ENCODE measurements at places on chromosomes 2 and 18.

DNA sequence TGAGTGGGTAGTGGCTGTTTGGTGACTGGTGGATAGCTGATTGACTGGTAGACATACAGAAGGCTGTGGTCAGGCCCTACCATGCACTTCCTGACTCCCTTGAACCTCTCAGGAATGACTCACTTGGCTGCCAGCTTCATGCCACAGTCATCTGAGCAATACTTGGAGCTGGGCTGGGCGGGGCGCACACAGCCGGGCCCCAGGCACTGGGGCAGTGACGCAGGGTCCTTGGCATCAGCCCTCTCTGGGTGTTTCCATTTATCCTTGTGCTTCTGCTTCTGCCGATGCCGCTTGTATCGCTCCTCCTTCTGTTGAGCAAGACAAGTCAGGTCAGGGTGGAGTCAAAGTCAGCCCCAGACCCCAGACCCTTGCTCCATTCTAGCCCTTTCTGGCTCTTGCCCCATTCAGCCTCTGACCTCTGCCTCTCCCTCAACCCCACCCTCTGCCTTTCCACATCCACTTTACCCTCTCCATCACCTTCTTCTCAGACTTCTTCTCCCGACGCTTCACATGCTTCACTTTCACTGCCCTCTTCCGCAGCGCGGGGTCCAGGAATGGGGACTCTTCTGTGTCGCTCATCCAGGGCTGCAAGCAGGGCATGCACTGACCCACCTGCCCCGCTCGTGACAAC lies 3.0 kb upstream of the MBD1 start:
- DNase-seq: no peak

DNA sequence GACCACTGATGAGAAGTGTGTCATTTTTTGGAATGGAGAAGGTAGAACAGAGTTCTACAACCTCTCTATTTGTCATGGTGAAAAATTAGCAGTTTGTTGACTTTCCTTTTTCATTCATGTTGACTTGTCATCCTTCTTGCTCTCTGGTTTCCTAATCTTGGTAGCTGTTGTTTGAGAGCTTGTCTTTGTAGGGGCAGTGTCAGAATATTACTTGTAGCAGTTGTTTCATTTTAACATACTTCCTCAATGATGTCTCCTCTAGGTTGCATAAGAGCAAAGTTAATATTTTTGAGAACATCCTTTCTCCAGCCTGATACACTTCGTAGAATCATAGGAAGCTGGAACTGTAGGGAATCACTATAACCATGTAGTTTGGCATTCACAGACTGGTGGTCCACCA lies 368.2 kb upstream of the FANCL start:
- DNase-seq: no peak

GRCh38 chr18:36758623-36759022 lies 70.2 kb downstream of the TPGS2 start:
- DNase-seq: no peak

DNA sequence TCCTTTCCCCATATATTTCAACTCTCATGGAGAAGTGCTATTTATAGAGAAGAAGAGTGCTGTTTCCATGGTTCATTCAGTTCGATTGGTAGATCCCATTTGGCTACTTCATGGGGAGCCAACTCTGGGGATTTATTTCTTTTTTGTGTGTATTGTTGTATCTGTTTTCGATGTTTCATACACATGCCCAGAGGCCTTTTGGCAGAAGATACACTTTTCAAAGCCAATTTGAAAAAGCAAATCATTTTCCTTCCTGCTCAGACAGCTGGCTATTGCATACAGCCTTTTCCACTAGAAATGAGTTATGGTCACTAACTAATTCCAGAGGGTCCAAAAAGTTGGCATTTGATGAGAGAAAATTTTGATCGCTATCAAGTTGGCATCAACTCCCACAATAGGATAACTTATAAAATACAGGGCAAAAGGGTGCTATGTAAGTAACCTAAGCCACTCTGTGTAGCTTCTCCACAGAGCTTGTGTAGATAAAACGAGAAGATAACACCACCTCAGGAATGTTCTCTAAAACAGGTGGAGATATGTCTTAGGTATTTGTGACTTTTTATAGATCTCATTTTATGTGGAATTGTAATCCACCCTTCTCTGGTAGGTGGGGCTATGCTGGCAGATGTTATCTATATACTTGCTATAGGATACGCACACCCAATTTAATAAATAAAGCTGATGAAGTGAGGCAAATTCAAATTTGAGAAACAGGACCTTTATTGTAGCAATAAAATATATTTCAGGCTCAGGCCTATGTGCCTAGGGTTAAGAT lies 798.5 kb downstream of the SATB2 start:
- DNase-seq: no peak

- DNase-seq: no peak
Observed at GRCh38 chr18:74400813-74401212, 56.3 kb downstream of the DIPK1C start.

- no peak for DNase-seq
Observed at GRCh38 chr2:202700075-202700901, 65.5 kb downstream of the FAM117B start.

DNA sequence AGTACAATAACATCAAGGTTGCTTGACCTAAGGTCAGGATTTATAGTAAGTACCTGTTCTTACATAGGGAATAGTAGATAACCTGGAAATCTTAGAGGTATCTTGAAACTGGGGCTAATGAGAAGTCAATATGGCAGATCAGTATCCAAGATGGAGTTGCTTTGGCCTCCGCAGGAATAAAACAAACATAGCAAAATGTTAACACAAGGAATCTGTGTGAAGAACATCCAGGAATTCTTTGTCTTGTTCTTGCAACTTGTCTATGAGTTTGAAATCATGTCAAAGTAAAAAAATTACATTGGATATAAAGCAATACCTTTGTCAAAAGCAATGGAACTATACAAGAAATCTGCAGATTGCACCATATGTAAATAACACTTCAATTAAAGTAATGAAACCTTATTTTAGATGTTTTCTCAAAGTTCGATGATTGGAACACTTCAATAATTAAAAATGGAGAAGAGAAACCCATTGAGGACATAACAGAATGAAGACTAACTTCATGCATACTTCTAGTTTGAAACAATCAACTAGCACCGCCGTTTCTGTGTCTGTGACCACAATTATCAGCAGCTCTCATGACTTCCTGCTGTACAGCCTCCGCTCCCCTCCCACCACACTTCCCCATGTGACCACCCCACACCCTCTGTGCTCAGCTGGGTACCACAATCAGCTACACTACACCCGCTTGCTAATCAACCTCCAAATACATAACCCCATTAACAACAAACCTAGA lies 27.6 kb downstream of the C2orf76 start:
- peak; percentile 56 for DNase-seq

DNA sequence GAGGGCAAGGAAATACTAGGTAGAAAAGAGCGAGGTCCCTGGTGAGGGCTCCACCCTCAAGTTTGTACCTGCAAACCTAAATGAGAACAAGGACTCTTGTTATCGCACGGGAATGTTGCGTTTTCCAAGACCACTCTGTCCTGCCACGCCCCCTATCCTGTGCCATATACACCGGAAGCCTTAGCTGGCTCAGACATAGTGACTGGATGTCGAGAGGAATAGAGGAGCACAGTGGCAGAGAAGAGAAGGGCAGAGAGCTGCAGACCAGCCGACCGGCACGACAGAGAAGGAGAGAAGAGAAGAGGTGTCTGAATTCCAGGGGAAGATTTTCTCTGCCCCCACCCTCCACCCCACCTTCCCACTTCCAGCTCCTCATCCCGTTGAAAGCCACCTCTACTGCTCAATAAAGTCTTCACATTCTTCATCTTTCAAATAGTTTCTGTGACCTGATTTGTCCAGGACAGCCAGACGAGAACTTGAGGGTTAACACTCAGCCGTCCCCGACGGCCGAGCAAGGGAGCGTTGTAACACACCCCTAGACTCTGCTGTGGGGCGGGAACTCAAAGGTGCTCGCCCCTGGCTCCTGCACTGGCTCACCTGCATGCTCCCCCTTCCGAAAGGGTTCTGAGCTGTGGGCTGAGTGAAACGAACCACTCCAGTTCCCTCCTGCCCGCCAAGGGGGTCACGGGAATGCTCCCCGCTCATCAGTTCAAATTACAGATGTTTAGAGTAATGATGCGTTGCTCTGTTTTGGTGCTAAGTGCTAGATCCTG lies 24.9 kb upstream of the COL3A1 start:
- DNase-seq: no peak

DNA sequence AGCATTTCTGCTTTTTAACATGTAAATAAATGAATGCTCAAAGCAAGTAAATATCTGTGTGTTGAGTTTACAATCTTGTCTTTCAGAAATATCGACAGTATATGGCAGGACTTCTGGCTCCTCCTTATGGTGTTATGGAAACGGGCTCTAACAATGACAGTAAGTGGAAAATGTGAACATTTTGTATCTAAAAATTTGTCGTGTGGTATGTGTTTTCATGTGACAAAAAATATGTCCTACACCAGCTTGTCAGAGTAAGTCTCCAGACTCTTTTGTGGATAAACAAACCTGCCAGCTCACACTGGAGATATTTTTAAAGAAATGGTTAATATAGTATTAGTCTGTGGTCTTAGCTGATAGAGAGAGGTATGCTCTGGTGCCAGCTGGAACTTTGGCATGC lies 157.9 kb upstream of the MAP3K20 start:
- DNase-seq: no peak

GRCh38 chr2:190062601-190063000 lies at the start of gene MSTN:
MSTN (minus strand) TSS chr2:190062729; CDS start chr2:190062596, 133 bp downstream.
- DNase-seq: no peak

GRCh38 chr2:219644801-219645480 lies 17.5 kb downstream of the SLC4A3 start:
- no peak for DNase-seq

GRCh38 chr2:159201360-159202063 lies 85.0 kb downstream of the WDSUB1 start:
- no peak for DNase-seq

DNA sequence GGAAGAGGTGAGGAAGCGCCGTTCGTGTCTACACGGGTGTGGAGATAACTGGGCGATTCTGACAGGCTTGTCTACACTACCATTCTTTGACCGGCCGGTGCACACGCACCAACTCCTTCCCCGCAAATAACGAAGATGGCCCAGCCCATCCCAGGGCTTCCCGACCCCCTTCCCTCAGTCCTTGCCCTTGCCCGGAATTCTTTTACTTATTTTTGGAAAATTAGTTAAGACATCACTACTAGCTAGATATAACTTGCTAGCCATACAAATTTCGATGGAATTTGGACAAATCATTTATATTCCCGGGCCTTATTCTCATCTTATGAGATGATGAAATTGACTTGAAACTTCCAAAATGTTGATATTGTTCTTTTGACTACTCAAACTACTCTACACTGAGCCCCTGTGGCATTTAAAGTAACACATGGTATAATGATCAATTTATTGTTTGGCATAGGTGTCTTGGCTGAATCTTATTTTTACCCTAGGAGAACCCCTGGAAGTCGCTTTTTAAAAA lies 1.3 kb downstream of the ERICH2 start:
- no peak for DNase-seq

- DNase-seq: no peak
Observed at GRCh38 chr2:237305579-237305978, 108.4 kb downstream of the COL6A3 start.

DNA sequence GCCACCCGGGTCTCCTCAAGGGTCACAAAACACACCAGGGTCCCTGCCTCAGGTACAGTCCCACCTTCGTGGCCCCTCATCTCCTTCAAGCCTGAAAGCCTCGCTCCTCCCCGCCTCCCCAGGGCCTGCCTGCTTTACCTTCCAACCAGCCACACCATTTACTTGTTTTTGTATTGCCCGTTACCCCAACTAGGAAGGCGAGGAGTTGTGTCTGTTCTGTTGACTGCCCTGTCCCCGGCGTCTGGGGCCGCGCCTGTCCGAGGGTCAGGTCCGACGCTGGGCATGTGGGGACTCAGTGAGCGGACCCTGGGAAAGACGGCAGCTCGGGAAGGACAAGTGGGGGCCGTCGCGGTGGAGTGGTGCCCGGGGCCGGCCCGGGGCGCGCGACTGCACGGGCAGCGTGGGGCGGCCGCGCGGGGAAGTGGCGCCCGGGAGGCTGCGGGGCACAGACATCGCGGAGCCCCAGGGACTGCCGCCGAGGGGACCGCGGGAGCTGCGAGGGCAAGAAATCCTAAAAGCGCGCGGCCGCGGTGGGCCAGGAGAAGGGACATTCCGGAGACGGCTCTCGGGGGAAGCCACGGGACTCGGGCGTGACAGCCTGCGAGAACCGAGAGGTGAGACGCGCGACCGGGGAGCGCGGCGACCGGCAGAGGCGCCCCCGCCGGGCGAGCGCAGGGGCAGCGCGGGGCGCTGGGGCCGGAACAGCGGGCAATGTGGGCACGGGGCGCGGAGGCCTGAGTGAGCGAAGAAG lies 797 bp upstream of the GRHL1 start:
- no peak for DNase-seq

DNA sequence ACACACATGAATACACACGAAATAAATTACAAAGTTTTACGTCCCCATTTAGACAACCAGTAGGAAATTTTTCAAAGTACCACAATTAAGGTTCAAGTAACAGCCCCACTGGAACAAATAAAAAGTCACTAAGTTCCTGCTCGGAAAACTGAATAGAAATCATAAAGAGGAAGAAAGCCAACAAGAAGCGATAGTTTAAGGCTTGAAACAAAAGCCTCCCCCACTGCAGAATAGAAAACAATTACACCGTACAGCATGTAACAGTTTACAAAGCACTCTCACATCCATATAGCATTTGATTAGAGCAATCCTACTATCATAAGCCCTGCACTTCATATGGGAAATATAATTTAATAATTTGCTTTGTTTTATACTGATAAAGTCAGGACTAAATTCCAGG lies 15.5 kb downstream of the KLF7 start:
- no peak for DNase-seq

DNA sequence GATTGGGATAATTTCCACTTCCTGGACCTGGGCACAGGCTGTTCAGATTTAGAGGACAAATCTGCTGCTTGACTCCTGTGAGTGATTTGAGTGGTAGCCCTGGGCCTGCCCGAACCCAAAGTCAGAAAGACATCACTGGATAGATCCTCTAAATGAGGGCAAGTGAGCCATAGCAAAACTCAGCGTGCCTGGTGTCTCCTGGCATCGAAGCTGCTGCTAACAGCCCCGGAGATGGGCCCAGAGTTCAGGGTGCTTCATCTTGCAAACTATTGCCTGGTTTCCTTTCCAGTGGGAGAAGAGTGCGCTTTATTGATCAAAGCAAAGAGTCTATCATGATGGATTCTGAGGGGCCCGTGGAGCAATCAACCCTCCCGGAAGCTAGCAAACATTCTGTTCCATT lies 153.1 kb upstream of the KLHL29 start:
- no peak for DNase-seq

DNA sequence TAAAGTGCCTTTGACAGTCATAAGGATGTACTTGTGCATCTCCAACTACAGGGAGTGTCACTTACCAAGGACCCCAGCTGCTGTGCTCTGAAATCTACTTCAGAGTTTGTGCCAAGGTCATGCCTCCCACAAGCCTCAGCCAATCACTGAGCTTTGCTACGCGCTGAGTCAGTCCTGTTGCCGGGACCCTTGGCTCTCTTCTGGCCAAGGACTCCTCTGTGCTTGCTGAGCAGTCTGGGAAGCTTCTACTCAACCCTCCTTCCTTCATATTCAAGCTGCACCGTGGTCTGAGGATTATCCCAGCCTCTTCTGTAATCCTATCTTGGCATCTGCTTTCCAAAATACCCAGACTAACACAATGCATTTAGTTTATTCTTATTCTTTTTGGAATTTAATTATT lies 398.9 kb upstream of the FANCL start:
- DNase-seq: no peak

GRCh38 chr18:5142859-5143258 lies 54.2 kb downstream of the AKAIN1 start:
- no peak for DNase-seq

All from GM12864 (cell line).